ENCODE measurements at places on chromosomes 7 and 10. TPM values are rescaled to one million over a fixed set of nuclear protein-coding genes. Genes with fewer than 3 reads are reported as not detected.

The MNX1 gene
- total RNA-seq: 14.5 TPM

The DRGX gene
- total RNA-seq: not detected

The BHLHA15 gene
- total RNA-seq: not detected

DNA sequence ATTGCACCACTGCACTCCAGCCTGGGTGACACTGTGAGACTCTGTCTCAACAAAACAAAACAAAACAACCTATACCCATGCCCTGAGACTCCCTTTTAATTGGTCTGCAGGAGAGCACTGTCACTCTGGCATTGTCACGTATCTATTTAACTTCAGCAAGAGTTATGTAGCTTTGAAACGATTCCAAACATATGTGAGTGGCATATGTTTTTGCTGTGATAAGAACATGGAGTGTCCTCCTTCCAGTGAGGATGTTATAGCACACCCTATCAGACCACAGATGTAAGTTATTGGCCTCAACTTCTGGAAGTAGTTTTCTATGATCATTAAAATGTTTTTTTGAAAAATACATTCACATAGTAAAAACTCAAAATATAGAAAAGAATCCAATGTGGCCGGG is 15.5 kb upstream of the DNAJC12 start:
- DNase-seq: no peak

DNA sequence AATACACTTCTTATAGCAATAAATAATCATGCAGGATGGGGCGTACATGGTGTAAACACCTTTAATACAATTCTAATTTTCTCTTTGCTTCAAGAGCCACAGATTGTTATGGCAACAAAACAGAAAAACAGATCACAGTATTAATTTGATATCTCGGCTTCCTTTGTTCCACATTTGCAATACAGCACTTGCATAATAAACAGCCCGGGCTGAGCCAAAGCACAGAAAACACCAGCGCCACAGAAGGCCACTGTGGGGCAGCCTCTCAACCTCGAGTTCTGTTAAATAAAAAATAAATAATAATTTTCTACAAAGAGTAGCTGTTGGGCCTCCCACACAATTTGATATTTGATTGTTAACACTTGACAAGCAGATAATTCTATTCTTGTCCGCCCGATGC is 255.9 kb downstream of the USP6NL start:
- no peak for DNase-seq

DNA sequence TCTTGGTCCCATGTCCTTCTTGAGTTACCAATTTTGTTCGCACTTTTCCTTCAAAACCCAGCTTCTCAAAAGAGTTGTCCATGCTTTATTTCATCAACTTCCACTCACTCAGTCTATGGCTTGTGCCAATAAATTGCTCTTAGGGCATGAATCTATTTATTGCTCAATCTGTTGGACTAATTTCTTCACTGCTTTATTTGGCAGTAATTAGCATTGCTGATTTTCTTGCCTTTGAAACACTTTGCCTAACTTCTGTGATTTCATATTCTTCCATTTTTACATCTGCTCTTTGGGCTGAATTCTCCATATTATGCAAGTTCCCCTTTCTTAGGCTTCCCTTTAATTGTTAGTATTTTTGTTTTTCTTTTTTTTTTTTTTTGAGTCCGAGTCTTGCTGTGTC is 16.8 kb downstream of the DLD start:
- DNase-seq: no peak

DNA sequence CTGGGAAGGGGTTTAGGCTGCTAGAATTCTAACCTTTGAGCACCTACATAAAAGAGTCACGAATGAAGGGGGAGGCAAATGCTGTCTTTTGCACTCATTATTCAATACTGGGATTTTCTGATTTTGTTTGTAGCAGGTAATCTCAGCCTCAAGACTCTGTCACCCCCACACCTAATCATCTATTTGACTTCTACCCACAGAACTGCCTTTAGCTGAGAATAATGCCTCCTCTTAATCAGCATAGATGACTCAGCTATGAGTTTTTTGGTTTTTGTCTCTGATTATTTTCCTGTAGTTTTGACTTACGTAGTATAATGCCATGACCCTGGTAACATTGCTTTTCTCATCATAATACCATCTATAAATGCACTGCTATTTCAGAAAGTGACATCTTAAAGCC is 42.7 kb upstream of the CACNB2 start:
- no peak for DNase-seq

DNA sequence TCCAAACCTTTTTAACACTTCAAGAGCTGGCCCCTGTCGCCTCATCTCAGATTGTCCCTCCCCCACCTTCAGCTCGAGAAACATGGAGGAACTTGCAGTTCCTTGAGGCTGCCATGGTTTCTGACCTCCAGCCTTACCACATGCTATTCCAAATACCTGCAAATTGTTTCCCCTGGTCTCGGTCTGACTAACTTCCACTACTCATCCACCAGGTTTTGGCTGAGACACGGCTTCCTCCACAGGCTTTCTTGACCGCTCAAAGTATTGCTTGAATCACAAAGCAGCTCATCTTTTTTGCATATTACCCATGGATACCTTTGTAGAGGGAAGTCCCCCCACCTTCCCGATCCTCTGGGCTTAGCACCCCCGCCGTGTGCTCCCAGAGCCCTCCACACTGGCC is 5.2 kb upstream of the SAMD8 start:
- no peak for DNase-seq

- no peak for DNase-seq
Observed at GRCh38 chr10:130372222-130372621, 236.0 kb downstream of the GLRX3 start.

- DNase-seq: no peak
Observed at GRCh38 chr7:51090411-51090810, 226.2 kb downstream of the COBL start.

- no peak for DNase-seq
Observed at GRCh38 chr7:105707967-105708762, 126.9 kb upstream of the EFCAB10 start.

- DNase-seq: no peak
Observed at GRCh38 chr7:32094516-32094915, 24.3 kb upstream of the PDE1C start.

All from Caki2 (cell line).